ENCODE measurements at places on chromosomes 13 and 19.

DNA sequence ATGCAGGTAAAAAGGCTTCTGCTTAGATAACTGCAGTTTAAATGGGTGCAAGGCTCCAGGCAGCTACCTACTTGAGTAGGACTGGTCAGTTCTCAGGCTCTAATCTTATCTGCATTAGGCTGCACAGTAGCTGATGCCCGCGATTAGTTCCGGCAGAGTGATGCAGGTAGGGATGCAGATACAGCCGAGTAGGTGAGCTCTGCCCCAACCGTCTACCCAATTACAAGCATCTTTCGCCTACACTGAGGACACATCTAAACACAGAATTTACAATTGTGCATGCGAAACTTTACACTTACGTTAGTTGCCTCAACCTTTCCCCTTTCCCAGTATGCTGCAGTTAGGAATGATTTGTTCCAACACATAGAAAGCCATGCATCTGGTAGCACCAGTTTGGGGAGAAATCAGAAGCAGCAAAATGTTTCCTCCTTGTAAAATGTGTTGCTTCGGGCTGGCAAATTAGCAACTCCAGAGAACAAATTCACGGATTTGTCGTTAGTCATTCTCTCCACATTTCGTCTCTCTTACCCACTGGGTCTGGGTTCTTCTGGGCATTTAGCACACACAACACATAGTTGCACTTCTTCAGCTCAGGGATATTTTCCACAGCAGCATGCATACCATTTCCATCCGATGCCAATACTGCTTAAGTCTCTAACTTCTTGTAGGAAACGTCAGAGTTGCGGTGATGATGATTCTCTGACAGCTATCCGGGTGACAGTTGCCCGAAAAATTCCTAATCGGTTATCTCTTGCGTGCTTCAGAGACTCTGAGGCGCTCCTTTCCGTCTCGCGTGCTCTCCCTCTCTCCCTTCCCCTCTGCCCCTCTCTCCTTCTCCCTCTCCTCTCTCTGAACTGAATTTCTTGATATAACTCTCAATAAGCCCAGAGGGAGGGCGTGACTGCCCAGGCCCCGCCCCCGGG, at the start of gene PCDH9:
PCDH9 (minus strand) TSS at position 856 of the 923 bp plus-strand sequence. CDS start 1,896 bp downstream, outside the sequence.
- DNase-seq: no peak

DNA sequence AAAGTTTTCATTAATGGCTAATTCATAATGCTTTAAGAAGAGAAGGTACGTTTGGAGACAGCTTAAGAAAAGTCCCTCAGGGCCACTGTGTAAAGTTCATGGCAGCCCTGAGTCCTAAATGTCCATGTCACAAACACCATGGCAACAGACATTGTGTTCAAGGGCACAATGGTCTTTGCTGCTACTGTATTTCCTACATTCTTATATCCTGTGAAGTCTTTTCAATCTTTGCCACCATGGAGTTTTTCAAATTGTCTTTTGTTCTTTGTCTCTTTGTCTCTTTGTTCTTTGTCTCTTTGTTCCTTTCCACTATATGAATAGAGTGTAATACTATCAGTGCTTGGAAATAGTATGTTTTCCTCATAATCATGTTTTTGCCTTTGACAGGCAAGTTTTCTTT, 178.8 kb downstream of the VWA8 start:
- no peak for DNase-seq

DNA sequence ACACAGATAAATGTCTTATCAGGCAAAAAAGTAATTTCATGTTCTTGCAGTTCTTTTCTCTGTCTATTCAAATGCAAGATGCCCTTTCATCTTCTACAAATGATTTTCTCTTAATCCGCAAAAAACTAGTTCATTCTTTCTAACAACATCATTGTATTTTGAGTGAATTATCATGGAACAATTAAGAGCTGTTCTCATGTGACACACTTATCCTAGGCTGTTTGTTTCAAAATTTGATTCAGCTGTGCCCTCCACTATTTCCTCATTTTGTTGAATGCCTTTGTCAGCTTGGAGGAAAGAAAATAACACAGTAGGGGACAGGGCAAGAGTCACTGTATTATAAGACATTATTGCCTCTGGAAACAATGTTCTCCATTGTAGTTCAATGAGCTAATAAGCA, 396.9 kb downstream of the KCTD12 start:
- no peak for DNase-seq

DNA sequence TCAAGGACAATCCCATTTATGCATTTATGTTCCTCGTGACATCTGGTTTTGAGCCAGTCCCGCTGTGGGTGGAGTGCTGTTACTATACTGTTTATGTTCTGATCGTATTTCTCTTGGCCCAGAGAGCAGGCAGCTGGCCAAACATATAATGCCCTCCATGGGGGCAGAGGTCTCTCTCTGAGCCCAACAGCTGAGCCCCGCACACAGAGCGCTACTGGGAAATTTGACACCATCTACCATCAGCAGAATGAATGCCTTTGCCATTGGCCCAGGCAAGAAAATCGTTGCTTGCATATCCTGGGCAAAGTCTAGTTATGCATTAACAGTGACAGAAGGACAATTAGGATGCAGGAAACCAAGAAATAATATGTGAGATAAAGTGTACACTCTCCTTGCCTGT, 126.8 kb upstream of the CACNA1A start:
- no peak for DNase-seq

- no peak for DNase-seq
Measured at GRCh38 chr13:97369261-97369893, 64.6 kb upstream of the RAP2A start.

Measured in activated T-helper 9 cell treated with anti-CD3 and anti-CD28 coated beads, Interleukin-2, amount 50 U/mL, for 16 hours (primary cell).